ENCODE measurements at places on chromosomes 4 and X.

DNA sequence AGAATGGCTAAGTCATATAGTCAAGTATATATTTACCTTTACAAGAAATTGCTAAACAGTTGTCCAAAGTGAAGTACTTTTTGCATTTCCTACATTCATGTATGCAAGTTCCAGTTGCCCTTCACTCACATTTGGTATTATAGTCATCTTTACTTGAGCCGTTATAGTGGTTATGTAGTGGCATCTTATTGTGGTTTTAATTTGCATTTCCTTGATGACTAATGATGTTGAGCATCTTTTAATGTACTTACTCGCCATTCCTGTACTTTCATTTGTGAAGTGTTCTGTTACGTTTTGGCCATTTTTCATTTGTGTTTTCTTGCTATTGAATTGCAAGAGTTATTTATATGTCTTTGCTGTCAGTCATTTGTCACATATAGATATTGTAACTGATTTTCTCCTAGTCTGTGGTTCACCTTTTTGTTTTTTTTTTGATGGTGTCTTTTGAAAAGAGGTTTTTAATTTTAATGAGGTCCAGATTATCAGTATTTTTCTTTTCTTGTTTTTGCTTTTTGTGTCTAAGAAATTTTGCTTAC is 27.6 kb downstream of the ARFIP1 start:
- no peak for DNase-seq

DNA sequence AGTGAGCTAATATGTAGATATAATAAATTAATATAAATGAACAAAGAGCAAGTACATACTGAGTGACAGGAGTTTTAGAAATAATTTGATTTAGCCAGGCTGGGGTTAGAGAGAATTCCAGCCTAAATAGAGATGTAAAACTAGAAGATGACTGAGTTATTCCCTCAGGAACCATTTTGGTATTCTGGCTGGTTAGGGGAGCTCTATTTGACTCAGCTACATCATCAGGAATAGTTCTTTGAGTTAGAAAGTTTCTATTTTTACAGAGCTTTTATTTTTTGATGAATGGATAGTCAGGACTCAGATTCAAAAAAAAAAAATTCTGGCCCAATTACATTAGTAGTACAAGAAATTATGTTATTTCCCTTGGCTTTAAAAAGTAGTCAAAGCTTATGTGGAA is 180.4 kb upstream of the MID1 start:
- no peak for DNase-seq

GRCh38 chrX:129593137-129593536 is 53.1 kb downstream of the OCRL start:
- no peak for DNase-seq

GRCh38 chrX:127782904-127783303 is 269.3 kb downstream of the ACTRT1 start:
- no peak for DNase-seq
